ENCODE measurements at places on chromosomes 1 and 21.

DNA sequence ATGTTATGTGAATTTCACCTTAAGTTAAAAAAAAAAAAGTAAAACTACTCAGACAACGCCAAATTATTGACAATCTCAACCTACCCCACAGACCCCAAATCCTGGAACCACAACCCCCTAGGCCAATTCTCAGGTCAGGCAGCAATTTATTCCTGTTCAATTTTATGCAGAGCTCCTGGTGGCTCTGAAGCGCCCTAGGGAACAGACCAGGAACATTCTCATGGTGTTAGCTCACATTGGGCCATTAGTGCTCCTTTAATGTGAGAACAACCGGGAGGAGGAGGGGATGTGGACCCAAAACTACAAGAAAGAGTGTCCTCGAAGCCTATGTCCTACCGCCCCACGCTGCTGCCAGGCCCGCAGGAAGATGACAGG, 403 bp upstream of the PSEN2 start:
- no peak for DNase-seq

DNA sequence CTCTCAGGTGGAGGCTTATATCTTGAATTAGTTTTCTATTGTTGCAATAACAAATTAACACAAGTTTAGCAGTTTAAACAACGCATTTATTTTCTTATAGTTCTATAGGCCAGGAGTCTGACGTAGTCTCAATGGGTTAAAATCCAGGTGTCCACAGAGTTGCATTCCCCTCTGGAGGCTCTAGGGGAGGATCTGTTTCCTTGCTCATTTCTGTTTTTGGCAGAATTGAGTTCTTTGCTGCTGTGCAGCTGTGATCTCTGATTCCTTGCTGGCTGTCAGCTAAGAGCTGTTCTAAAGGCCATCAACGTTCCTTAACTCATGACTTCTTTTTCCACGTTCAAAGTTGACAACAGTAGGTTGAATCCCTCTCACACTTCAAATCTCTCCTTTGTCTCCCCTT, 31.8 kb downstream of the S100A10 start:
- no peak for DNase-seq

- no peak for DNase-seq
These were observed 34.2 kb downstream of the GATAD2B start for GRCh38 chr1:153888533-153888932.

- DNase-seq, result peak; percentile 23
These were observed 39.9 kb downstream of the IL6R start for GRCh38 chr1:154445040-154445472.

Measured in DND-41 (cell line).